ENCODE measurements at places on chromosomes 2 and 18.

DNA sequence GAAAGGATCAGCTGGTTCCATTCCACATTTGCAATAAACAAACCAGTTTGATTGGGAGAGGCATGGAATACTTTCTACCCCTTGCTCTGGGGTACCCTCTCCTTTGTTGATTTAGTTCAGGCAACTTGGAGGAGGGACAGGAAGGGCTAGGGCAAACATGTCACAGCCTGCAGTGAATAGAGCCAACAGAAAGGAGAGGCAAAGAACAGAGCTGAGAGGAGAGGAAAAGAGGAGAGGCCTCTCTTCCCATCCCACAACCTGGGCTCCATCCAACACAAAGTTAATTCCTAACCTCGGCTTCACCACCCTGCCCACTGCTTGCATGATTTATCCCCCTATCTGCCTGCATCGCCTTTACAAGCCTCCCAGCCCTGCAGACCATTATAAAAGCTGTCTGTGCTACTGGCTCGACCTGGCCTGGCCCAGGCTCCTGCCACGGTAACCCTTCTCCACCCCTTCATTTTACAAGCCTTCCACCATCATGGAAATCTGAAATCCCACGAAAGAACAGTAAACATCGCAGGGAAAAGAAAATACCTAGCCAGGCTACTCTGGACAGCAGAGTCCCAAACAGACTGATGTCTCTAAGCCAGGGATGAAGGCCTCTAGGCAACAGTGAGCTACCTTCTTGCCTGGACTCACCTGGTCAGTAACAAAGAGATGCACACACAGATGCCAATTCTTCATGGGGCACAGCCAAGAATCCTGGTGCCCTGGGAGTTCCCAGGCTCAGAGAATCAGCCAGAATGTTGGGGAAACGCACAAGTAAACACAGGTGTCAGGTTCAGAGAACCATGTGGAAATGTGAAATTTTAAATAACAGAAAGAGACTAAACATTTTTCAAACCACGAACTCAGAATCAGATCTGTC, 43.6 kb downstream of the NHEJ1 start:
- DNase-seq = no peak

DNA sequence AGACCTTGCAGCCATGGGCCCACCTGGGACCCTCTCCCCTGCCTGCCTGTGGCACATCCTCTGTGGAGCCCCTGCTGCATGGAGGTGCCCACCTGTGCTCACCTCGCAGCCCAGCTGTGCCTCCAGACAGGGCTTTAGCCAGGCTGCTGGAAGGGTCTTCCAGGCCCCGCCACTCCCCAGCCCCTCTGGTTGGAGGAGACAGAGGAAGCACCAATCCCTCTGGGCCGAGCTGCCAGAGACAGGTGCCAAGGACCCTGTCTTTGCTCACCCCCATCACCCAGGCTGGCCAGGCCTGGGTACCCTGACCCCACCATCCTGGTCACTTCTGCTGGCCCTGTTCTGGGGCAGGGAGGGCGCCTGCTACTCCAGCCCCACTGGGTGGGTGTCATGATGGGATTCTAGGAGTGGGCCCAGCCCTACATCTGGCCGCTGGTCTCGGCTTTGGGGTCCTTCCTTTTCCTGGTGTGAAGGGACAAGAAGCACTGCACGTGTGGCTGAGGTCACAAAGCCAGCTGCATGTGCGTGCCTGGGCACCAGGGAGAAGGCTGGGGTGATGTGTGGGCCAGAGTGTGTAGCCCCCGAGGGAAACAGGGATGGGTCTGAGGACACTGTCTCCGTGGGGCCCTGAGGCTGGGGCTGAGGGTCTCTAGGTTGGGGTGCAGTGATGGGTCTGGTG, 9.3 kb upstream of the NEU4 start:
- no peak for DNase-seq

DNA sequence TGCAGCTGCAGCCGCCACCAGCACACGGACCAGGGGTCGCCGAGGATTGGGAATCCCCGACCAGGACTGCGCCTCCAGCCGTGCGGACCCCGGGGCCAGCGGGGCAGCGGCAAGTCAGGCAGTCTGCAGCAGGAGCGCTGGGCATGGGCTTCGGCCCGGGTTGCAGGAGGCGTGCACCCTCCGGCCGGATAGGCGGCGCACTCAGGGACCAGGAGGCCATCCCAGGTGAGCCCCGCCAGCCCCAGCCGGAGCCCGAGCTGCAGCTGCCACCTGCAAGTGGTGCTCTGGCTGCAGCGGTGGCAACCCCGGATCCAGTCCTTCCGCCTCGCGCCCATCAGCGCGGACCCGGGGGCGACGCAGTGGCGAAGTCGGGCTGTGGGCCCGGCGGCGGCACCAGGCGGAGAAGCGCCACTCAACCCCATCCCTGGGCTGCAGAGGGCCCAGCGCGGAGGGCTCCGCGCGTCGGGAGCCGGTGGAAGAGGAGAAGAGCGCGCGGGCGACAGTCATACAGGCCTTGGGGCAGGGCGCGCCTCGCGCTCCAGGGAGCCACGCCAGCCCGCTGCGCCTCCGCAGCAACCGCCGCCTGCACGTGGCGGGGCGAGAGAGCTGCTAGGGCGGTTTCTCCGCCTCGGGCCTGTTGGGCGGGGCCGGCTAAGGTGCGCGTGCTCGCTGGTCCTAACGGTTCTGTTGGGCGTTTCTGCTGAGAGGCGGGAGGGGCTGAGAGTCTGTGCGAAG, 73.8 kb downstream of the RPIA start:
- peak; percentile 21 for DNase-seq

- no peak for DNase-seq
Measured at GRCh38 chr2:51231071-51231470, 199.1 kb upstream of the NRXN1 start.

GRCh38 chr2:208369091-208369490, 37.5 kb upstream of the PTH2R start:
- DNase-seq = no peak

Measured in activated CD4-positive, alpha-beta T cell treated with anti-CD3 and anti-CD28 coated beads, Interleukin-2, amount 50 U/mL, for 24 hours (primary cell).